ENCODE measurements at places on chromosomes 5 and 9. TPM values are rescaled to one million over a fixed set of nuclear protein-coding genes. Genes with fewer than 3 reads are reported as not detected.

The ADAMTSL1 gene
- total RNA-seq = not detected

- no peak for DNase-seq
Measured at GRCh38 chr9:31608881-31609280, 775.6 kb upstream of the ACO1 start.

- DNase-seq = no peak
Measured at GRCh38 chr5:126471875-126472537, 48.8 kb downstream of the GRAMD2B start.

- DNase-seq = no peak
Measured at GRCh38 chr5:24059006-24059405, 551.6 kb downstream of the PRDM9 start.
